Activated CD4-positive, alpha-beta T cell treated with anti-CD3 and anti-CD28 coated beads for 1 hour (primary cell): ENCODE measurements at places on chromosomes 12 and 14.

GRCh38 chr12:29088611-29089219, 60.4 kb upstream of the FAR2 start:
- no peak for DNase-seq

GRCh38 chr14:94638961-94639817, 27.0 kb downstream of the SERPINA3 start:
- DNase-seq: no peak

- no peak for DNase-seq
These were observed 7.8 kb upstream of the CALM1 start for GRCh38 chr14:90388982-90389381.

GRCh38 chr12:125283521-125283920, 218.3 kb downstream of the AACS start:
- no peak for DNase-seq

- no peak for DNase-seq
These were observed 22.7 kb upstream of the ARID4A start for GRCh38 chr14:58275527-58276190.

GRCh38 chr14:97976861-97977260, 1179.7 kb downstream of the VRK1 start:
- DNase-seq: no peak

GRCh38 chr12:68890701-68891113, 42.3 kb downstream of the CPM start:
- no peak for DNase-seq

DNA sequence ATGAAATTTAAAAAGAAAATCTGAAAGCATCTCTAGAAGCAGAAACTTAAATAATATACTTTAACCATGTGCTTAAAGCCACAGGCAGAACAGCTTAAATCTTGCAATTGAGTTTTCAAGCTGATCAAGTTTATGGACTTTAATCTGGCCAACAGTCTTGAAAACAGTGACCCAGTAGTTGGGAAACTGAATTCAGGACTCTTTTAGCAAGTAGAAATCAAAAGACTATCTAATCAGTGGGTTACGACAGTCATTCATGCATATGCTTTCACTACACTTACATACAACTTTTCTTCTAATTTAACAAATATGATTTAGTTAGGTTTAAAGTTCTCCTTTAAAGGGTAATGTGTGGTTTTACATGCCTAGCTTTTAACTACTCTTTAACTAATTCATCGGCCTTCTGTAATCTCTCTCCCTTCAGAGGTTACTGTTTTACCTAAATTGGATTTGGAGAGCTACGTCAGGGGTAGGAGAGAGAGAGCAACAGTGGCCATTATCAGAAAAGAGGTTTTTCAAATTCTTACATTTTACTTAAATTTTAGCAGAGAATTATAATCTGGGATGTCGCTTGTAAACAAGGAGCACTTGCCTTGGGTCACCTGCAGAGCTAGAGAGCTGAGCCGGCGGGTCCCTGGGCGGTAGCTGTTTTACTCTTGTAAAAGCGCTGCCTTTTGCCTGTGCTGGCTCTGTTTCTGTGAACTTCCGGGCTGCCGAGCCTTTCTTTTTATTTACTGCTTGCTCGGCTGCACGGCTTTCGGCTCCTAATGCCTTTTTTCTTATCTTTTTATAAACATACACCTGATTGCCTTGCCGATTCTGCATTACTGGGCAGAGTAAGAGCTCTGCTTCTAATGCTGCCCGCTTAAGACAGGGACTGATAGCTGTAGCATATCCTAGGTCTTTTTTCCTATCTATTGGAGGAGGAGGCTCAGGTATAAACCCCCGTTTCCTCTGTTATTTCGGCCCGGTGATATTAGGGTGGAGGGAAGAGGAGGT, 17.4 kb upstream of the LYZ start:
- peak; percentile 37 for DNase-seq

DNA sequence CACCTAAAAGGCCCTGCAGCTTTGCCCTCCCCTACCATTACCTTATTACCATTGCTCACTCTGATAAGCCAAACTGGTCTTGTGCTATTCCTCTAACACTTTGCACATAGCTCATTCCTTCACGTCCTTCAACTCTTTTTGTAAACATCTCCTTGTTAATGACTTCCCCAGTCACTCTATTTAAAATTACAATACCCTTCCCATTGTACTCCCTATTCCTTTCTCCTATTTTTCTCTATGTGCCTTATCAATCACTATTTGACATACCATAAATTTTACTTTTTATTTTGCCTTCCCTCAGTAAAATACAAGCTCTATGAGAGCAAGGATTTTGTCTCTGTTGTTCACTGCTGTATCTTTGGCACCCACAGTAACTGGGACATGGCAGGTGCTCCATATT, 5.4 kb downstream of the SARNP start:
- no peak for DNase-seq

DNA sequence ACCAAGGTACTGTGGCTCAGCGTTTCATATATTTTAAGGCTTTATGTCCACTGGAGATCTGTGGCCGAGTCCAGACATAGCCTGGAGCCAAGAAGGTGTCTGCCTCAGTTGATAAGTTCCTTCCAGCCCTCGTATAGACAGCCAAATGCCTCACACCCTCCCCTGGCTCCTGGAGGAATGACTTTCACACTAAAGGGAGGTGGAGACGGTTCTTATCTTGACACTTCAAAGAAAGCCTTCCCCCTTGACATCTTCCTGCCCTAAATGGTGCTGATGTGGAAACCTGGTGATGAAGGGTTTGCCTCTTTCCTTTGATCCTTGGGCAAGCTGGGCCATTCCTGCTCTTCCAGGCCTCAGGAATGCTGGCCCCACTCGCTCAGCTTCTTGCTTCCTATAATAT, 474.8 kb upstream of the TBX3 start:
- DNase-seq: no peak
